ENCODE measurements at places on chromosomes 5 and 9.
A peak's percentile ranks its signal among the peaks of the same experiment; 100 is the strongest.

DNA sequence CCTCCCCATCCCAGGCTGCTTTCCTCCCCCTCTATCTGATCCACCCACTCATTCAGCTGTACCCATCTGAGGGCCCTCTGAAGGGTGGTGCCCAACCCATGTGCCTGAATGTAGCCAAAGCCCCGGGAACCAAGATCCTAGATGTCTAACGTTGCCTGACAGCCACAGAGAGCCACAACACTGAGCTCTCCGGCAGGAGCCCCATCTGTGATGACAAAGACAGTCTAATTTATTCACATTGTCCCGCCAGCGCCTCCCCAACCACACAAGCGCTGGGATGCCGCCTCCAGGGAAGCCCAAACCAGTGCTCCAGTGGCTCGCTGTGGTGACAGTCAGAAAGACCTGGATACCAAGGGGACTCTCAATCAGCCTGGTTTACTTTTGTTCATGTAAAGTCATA lies 8.4 kb downstream of the IGFBPL1 start:
- no peak for DNase-seq

DNA sequence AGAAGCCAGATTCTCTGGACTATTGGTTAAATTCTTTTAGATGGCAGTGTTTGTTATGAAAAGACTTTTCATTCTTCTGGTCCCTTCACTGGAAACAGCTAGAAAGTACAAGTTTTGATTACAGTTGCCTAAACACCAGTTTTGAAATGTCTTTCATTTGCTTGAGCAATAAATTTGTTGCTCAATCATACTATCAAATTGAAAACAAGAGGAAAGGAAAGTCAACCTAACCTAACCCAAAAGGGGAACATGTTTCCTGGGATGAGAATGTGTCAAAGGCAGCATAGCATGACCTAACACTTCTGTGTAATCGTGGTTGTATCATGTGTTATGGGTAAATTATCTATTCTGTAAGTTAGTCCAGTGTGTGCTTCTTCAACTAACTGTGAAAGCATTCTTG lies 213.2 kb downstream of the TMC1 start:
- DNase-seq, result peak; percentile 16

DNA sequence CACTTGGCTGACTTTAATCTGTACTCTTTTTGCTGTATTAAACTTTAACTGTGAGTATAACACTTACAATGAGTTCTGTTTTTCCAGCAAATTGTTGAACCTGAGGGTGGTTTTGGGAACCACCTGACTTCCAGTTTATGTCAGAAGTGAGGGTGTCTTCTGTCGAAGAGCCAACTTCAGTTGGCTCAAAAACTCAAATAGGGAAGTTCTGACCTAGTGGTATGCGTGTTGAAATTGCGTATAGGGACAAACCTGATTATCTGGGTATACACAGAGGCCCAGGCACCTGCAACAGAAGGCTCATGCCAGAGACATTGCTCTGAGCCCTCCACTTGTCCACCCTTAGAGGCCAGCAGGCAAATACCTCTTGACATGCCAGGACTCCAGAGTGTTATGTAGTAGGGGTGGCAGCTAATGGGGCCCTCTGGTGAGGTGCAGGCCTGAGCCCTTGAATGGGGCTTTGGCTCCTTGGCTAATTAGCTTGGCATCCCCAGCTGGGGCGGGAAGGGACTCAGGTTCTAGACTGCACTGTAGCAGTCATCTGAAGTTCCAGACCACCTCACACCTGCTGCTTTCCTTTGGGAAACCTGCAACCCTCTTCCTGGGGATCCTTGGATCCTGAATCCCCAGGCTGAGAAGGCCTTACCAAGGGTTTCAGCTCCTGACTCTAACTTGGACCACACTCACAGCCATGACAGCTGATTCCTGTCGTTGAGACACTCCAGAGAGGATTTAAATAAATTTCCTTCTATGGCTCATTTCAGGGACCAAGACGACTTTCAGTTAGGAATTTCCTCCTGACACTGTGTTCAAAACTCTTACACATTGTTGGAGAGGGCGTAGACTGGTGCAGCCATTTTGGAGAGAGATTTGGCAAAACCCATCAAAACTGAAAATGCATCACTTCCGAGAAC lies 189.6 kb downstream of the HSPA4 start:
- no peak for DNase-seq

DNA sequence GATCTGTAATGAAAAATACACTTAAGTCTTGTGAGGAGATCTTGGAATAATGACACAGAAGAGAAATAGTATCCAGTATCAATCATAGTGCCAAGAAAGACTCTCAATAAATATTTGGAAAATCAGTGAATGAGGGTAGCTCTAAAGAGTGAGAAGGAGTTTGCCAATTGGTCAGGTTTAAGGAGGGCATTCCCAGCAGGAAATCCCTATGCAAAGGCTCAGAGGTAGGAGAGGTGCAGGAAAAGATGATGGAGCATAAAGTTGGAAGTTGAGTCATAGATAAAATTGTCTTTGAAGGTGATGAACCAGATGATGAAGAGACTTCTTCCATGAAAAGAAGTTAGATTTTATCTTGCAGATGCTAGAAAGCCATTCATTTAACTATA lies 27.8 kb downstream of the TNPO1 start:
- no peak for DNase-seq

DNA sequence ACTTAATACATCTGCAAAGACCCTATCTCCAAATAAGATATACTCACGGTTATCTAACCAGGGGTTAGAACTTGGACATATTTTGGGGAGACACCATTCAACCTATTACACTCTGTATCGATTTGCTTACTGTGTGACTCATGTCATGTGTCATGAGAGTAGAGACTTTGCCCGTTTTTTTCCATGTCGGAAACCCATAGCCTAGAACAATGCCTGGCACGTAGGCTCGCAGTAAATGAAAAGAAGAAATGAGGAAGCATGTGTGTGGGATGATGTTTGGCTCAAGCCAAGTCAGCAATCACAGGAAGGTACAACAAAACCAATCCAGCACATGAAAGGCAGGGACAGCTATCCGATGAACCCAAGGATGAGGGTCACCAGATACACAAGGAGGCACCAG lies 94.6 kb upstream of the DNAH5 start:
- peak; percentile 76 for DNase-seq

- no peak for DNase-seq
Measured at GRCh38 chr5:129392681-129393080, 67.4 kb upstream of the ADAMTS19 start.

DNA sequence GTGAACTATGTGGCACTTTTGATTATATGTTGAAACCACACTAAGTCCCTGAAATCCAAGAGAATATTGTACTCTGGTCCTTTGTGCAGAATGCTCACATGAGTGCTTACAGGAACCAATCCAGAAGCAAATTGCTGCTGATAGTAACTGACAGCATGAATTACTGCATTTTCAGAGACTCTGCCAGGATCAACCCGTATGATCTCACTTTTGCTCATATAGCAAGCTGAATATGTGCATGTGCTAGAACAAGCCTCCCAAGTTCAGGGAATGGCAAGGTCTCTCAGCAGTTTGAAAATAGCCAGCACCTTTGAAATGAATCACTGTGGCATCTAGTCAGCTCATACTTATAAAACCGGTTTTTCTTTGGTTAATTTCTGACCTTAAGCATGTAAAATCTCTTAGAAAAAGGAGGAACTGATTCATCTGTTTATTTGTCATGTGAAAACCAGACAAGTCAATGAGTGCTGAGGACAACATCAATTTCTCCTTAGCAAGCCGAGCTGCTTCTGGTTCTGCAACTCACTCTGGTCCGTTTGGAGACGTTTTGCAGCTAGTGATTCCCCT lies 215.7 kb upstream of the ELL2 start:
- DNase-seq, result peak; percentile 98

GRCh38 chr9:79656169-79656568 lies 84.4 kb downstream of the TLE4 start:
- no peak for DNase-seq

DNA sequence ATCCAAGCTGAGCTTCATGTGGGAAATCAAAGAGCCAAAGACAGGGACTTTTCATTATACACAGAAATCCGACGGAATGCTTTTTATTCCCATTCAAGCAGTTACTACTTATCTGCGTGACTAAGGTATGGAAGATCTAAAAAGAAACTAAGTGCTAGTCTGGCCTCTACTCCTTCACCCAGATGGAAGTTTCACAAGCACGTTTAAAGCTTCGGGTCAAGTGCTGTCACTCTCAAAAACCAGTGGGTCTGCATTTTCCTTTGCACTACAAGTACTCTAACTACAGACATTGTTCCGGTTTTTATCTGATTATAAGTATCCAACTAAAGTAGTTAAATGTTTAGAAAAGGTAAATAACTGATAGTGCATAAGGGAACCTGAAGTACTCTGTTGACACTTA lies 13.7 kb upstream of the MTAP start:
- peak; percentile 16 for DNase-seq

DNA sequence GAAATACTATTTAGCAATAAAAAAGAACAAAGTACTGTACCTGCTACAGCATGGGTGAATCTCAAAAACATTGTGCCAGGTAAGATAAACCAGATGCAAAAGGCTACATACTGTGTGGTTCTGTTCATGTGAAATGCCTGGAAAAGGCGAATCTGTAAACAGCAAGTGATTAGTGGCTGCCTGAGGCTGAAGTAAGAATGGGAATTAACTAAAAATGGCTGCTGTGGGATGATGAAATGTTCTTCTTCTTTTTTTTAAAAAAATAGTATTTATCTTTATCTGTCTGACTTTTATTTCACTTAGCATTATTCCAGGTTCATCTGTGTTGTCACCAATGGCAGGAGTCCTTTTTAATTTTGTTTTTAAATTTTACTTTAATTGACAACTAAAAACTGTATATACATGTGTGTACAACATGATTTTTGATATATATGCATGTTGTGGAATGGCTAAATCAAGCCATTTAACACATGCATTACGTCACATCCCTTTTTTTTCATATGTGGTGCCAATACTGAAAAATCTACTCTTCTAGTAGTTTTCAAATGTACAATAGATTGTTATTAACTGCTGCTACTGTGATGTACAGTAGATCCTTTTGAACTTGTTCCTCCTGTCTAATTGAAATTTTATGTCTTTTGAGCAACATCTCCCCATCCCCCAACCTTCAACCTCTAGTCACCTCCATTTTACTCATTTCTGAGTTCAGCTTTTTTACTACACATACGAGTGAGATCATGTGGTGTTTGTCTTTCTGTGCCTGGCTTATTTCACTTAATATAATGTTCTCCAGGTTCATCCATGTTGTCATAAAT lies 62.9 kb upstream of the TNFAIP8 start:
- no peak for DNase-seq

- DNase-seq, result no peak
Measured at GRCh38 chr9:38311382-38312270, 80.9 kb upstream of the ALDH1B1 start.

- peak; percentile 48 for DNase-seq
Measured at GRCh38 chr9:121819428-121820231, 168.2 kb downstream of the DAB2IP start.

GRCh38 chr9:127937056-127937387 lies 632 bp downstream of the DPM2 start:
- DNase-seq, result no peak

DNA sequence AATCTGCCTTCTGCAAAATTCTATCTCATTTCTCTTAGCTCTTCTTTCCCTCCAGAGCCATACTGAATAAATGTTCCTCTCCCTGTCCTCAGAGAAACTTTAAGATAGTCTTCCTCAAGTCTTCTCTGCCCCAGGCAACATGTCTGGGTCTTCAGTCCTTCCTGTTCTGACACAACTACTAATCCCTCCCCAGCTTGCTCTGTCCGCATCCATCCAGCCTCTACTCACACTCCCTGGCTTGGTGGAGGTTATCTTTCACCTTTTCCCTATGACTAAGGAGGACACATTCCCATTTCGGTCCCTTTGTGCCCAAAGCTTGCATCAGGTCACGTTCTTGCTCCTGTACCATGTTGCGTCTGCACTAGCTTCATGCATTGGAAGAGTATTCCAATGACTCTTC lies 143.3 kb downstream of the TTLL11 start:
- DNase-seq, result no peak

DNA sequence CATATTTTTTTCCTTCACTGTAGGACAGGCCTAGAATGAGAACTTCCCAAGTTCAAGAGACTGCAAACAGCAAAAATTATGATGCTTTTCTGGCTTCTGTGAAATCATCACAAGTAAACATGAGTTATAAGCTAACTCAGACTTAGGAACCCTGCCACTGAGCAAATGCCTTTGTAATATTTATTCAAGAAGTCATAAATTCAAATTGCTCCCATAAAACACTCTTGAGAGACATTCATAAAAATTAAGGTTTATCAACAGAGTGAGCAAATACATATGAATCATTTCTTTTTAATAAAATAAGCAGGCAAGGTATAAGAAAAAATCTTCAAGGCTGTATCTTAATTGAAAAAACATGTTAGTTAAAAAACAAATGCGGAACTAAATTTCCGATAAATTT lies 124.2 kb downstream of the GNA14 start:
- no peak for DNase-seq

DNA sequence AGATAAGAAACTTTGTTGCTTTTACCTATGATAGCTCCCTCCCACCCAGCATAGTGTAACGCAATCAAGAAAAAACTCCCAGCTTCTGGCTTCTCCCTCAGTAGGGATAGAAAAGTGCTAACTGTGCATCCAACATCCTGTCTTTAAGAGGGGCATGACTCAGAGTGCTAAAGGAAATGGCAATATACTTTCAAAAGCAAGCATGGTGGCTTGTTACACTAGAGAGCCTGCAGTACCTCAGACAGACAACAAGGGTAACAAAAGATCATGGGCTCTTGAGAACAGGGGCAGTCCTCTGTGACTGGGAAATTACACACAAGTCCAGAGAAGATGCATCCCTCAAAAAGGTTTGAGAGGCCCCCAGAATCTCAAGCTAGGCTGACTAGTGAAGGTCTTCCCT lies 37.8 kb downstream of the PRELID2 start:
- DNase-seq, result peak; percentile 38

DNA sequence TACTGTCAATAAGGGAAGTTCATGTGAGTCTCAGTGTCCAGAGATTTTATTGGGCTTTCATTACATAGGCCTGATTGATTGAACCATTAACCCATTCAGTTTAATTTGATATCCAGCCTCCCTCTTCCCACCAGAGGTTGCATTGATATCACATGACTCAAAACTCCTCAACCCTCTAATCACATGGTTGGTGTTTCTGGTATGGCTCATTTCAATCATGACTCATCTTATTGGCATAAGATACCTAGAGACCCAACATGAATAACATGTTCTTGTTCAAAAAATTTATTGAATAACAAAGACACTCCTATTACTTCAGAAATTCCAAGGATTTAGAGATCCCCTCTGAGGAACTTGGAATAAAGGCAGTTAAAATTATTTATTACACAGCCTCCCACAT lies 982.2 kb downstream of the TLE1 start:
- peak; percentile 76 for DNase-seq

DNA sequence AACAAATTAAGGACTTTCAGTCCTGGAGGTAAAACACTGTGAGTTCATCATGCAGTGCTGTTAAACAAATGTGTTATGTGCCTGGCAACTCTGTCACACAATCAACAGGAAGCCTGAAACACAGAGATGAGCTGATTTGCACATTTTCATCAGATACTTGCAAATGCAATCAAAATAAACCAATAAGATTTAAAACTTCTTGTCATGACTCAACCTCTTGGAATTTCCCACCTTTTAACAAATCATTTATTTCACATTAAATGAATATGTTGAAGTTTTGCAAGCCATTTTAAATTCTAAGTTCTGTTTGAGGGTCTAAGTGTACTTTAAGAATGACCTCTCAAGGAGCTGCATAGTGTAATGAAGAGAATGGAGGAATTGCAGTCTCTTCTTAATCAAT lies 64.4 kb downstream of the ANXA1 start:
- DNase-seq, result no peak

GRCh38 chr9:113868501-113868900 lies 7.6 kb upstream of the ZNF618 start:
- DNase-seq, result no peak

- DNase-seq, result no peak
Measured at GRCh38 chr5:127256886-127257597, 33.6 kb upstream of the MEGF10 start.

Data from fibroblast of mammary gland (primary cell).